ENCODE measurements at places on chromosomes 5 and 9.

- no peak for DNase-seq
Measured at GRCh38 chr9:17611342-17611741, 32.5 kb downstream of the SH3GL2 start.

DNA sequence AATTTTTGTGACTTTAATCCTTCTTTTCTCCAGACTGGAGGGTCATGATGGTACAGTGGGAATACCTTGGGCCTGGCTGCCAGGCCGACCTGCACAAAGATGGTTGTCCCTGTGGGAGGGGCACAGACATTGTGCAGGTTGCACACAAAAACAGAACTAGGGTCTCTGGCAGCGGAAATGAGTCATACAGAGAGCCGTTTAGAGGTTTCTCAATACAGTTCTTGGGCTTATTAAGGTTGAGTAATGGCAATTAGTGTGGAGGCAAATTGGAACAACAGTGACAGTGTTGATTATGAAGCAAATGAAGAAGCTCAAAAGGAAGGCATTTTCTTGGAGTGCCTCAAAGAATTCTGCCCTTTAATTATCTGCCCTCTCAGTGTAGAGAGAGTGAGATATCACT, 173.6 kb downstream of the TENT4A start:
- DNase-seq: no peak

DNA sequence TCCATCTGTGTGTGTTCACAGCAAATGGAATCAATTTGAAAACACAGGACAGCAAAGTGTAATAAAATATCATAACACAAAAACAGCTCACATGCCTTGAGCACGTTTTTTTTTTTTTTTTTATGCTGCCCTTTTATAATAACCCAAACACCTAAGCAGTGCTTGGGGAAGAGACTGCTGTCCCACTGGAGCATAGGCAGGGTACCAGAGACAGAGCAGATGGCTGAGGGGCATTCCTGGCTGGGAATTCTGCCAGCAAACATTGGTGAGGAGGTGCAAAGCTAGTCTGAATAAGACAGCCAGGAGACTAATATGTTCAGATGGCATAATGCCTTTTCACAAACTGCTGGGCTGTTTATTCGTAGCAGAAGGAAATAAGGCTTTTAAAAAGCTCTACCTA, 58.1 kb upstream of the SV2C start:
- no peak for DNase-seq

DNA sequence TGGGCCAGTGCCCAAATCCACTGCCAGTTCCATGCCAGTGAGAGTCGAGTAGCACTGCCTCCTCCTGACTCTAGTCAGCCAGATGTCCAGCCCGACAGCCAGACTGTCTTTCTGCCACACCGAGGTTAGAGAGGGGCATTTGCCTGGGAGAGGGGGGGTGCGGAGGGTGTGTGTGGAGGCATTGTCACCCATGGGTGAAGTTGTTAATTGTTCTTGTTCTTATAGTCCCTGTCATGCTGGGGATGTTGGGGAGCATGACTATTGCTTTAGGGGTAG, 1.1 kb downstream of the RGP1 start:
- DNase-seq: no peak
